ENCODE measurements at places on chromosomes 1 and 21.

- no peak for DNase-seq
These were observed 31.5 kb downstream of the SESN2 start for GRCh38 chr1:28290851-28291250.

- DNase-seq: no peak
These were observed 1.1 kb downstream of the COL18A1 start for GRCh38 chr21:45405819-45406762.

DNA sequence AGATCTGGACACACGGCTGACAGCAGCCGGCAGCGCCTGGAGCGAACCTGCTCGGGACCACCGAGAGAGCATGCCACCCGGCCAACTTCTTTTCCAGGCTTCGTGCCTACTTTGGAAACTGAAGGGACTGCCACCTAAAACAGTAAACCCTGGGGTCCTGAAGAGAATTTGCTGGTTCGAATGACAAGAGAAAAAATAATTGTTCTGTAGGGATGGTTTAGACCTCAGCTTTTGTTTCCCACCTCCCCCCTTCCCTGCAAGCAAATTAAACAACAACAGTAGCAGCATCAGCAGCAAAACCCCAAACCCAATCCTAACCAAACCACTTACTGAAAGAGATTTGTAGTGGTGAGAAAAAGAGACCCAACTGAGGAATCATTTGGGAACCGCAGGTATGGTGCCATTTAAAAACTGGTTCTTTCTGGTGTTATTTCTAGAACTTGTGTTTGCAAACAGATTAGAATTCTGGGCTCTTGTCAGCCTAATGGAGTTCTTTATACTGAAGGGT, 105.6 kb downstream of the LEPR start:
- DNase-seq: no peak

DNA sequence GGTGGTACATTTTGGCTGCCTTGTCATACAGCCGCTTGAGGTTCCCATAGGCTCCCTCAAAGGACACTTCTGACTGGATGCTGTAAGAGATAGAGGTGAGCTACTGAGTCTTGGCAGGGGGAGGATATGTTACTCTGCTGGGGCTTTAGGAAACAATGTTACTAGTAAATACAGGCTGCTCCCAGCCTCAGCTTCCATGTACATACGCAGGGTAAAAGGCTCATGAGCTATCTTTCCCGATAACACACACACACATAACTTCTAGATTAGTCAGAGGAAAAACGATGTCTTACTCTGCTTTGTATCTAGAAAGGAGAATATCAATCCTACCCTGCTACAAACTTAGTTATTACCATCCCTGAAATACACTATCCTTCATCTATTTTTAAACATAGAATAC, 14.3 kb downstream of the SMG5 start:
- DNase-seq: no peak

DNA sequence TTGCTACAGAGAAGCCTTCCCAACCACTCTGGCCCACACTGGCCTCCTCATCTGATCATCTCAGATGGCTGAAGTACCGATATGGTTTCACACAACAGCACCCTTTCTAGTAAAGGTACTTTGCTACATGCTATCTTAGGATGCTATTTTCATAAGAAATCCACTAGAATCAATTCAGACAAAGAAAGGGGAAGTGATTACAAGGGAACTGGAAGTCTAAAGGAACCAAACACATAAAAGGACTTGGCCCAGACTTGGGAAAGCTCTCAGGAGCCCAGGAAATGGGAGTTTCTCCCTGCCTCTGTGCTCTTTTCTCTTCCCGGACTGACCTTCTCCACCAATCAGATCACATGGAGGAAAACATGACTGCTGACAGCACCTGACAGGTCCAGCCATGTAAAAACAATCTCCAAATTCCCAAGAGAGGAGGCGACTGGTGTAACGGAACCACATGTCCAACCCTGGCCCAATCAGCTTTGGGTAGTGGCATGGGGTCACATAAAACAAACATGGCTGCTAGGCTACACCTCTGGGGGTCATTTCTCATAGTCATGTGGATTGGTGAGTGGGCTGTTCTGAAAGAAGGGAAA, 12.7 kb upstream of the FOXE3 start:
- no peak for DNase-seq

- DNase-seq: no peak
These were observed 72.6 kb upstream of the TRABD2B start for GRCh38 chr1:48069662-48070395.

GRCh38 chr1:27568300-27569087, 35.5 kb downstream of the AHDC1 start:
- peak; percentile 96 for DNase-seq

DNA sequence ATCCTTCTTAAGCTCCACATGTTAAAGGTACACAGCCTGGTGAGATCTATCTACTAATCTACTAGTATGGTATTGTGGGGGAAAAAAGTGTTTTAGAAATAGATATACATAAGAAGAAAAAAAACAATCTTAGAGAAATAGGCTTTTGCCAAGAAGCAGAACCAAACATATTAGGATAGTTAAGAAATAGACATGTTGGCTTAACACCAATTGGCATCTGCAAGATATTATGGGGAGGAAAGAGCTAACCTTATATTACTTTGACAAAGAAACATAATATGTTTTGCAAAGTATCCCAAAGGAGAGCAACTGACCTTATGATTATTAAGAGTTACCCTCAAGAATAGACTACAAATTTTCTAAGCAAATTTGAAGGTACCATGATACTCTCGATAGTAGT, 202.9 kb downstream of the BRINP3 start:
- no peak for DNase-seq

- no peak for DNase-seq
These were observed 119.8 kb upstream of the ZBTB40 start for GRCh38 chr1:22331618-22332423.

DNA sequence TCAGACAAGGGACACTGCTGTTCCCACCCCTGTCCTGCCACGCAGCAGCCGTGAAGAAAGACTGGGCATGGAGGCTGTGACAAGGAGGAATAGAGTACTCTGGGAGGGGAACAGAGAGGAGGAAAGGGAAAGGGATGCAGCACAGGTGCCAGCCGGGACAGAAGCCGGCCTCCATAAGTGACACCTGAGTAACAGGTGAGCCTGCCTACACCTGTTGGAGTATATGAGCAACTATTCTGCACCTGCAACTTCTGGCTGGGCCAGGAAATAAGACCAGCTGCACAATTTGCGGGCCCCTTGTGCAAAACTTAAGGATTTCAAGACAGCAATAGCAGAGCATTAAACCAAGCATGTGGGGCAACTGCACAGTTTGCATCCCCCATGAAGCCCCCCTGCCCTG, 72.5 kb upstream of the GOLT1A start:
- no peak for DNase-seq

- DNase-seq: no peak
These were observed 198.3 kb downstream of the CYYR1 start for GRCh38 chr21:26374817-26375216.

DNA sequence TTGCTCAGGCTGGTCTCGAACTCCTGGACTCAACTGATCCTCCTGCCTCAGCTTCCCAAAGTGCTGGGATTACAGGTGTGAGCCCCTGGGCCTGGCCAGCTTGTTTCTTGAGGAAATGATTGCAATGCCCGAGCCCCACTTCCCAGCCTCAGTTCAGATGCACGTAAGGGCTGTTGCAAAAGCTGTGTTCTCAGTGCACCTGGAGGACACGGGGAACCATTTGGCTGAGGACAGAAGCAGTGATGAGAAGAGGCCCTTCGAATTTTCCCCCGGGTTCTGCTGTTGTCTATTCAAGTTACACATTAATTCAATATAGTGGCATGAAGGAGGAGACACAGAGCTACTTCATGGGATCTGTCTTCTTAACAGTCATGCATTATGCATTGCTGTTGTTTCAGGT, 78.8 kb upstream of the WDR26 start:
- no peak for DNase-seq

DNA sequence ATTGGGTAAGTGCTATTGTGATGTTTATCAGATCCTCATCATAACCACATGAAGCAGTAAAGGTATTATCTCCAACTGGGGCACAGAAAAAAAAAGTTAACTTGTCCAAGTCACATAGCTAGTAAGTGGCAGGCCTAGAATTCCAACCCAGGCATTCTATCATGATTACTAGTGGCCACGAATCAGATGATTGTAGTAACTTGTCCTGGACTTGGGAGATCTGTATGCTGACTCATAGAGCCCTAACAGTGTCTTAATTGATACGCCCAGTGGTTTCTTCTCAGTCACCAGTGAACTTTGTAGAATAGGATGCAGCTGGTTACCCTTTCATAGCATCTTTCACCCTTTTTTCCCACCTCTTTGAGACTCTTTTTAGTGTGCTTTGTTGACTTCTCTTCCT, 91.1 kb upstream of the UBE2U start:
- no peak for DNase-seq

DNA sequence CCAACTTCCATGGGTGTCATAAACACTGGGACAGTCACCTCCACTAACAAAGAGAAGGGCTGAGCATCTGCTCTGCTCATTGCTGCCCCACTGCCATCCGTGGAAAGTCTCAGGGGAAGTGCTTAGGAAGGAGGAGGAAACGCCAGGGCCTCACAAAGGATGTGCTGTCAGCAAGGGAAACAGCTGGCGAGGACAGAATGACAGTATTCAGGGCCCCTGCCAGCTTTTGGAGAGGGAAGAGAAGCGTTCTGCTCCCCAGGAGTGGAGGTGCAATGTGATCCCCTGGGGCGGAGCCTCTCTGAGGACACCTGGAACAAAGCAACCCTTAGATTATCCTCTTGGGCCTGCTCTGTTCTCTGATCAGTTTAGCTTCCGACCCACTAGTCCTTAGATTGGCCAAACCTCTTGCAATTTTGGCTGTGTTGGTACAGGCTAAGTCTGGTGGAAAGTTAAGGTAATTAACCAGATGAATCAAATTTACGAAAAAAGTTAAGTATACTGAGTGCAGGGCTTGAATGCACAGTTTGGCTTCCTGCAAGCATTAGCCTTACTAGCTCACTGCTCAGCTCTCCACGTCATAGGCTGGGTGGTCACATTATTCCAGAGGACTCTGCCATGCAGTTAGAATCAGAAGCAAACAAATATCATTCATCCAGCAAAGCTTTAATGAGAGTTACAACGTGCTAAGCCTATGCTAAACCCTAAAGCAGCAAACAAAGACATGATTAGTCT, 170.2 kb upstream of the NFIA start:
- DNase-seq: no peak

GRCh38 chr1:33393524-33393923, 37.4 kb downstream of the PHC2 start:
- DNase-seq: no peak

GRCh38 chr1:199272139-199272544, 633.3 kb downstream of the PTPRC start:
- DNase-seq: no peak

GRCh38 chr1:106266786-106267185, 789.7 kb upstream of the PRMT6 start:
- no peak for DNase-seq

DNA sequence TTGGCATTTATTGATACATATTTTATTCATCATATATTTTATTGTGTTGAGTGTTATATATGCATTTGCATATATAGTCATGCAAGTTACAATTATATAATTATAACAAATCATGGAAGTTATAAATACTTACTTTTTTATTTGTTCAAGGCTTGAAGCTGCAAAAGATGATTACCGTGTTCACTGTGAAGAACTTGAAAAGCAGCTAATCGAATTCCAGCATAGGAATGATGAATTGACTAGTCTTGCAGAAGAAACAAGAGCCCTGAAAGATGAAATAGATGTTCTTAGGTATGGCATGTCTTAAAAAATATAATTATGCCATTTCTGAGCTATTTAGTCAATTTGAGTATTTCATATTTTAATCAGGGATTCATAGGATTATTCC, 32.1 kb downstream of the HOOK1 start:
- no peak for DNase-seq

DNA sequence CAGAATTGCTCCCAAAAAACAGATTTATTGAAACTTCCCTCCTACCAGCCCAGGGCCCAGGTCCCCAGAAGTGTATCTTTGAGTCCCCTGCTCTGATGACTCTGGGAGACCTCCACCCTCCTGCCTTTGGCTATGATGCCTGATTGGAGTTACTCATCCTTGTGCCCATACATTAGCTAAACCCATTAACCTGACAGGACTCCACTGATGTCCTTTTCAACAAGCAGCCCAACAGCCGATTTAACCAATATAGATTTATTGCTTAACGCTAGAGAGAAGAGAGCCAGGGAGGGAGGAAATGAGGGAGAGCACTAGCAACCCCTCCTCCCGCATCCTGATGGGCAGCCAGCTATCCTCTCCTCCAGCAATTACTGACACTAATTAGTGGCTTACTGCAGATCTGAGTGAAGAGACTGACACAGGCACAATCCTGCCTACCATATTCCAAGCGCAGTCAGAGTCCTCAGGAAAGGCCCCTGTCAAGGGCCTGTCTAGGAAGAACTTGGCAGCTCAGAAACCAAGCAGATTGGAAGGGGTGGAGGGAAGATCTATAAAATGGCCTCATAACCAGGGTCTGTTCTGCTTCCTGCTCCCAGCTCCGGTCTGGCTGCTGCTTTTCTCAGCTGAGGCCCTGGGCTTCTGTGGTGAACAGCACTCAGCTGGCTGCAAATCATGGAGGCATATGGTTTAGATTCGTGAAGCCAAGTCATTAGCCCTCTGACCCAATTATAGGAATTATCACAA, 484.5 kb upstream of the DAB1 start:
- no peak for DNase-seq

DNA sequence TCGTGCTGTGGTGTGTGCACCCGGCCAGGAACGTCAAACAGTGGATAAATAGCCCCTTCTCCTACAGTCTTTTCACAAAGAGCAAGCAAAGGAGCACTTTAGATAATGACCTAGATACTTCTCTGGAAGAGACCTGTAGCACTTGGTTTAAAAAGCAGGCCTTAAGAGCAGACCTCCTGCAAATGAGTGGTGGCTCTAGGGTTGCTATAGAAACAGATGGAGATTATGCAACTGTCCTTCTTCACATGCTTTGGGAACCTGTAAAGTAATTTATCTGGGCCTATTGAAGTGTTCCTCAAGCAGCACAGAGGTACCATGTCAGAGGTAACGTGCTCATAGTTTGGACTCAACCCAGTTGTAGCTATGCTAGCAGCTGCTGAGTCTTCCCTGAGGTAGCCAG, 208.2 kb upstream of the KIAA0040 start:
- DNase-seq: no peak

DNA sequence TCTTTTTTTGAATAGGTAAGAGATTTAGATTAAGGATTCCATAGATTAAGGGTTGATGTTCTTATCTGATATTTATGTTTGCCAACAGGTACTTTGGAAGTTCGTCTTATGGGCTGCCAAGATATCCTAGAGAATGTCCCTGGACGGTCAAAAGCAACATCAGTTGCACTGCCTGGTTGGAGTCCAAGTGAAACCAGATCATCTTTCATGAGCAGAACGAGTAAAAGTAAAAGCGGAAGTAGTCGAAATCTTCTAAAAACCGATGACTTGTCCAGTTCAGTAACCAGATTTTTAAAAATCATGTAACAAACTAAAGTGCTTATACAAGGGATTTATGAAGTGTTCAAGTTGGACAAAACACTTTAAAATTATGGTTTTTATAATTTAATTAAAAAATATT, 100.5 kb downstream of the PKN2 start:
- no peak for DNase-seq

DNA sequence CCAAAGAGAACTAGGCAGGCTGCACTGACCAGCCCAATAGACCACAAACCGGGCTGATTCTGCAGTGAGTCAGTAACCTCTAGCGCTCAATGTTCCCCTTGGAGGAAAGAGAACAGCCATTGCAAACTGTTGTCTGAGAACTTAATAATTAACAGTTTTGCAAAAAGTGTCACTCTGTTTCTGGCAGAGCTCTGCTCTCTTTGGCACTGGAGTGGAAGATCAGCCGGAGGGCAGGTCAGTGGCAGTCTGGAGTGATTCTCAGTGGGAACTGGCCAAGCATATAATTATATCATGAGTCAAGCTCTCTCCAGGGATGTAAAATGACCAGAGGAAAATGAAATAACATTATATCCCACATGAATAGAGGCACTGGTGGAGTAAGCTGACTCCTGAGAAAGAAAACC, 238.3 kb downstream of the HLX start:
- no peak for DNase-seq

Data from CD4-positive, alpha-beta T cell treated with Interleukin-6 at 100 ng/mL for 8 hours (primary cell).